Activated T-cell treated with anti-CD3 and anti-CD28 coated beads, Interleukin-2, amount 50 U/mL, for 72 hours (primary cell): ENCODE measurements at places on chromosomes 11 and 22. TPM values are rescaled to one million over a fixed set of nuclear protein-coding genes. Genes with fewer than 3 reads are reported as not detected.
A peak's percentile ranks its signal among the peaks of the same experiment; 100 is the strongest.

The OR51B5 gene
- total RNA-seq = not detected

DNA sequence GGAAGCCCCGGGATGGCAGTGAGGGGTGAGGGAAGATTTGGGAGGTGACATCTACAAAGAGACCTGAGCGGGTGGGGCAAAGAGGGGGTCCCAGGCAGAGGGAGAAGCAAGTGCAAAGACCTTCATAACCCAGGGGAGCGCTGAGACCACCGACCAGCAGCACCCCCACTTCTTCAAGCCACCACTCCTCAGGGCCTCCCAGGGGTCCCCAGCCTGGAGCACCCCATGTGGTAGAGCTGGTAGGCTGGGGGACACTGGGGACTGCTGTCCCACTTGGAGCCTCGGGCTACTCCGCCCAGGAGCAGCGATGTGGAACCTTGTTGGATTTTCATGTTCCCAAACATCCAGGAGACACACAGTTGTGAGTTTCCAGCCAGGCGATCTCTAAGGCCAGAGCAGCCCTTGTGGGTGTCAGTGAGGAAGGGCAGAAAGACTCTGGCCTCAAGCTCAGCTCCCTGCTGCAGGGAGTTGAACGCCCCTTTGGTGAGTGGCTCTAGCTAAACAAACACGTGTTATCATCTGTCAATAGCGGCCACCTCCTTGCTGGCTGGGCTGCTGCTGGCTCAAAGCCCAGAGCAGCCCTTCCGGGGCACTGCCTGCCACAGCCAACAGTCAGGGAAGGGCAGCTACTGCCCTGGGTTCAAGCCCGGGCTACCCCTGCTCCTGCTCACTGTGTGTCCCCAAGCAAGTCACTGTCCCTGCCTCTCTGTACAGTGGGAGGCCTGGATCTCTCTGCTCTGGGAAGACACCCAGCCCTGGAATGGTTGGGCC, 25.7 kb upstream of the CHKA start:
- H3K4me1 ChIP-seq = peaks cover 8% of the 10 kb centered on the region
- no peak overlapping the region for H3K4me3 ChIP-seq
- no peaks in the 10 kb centered on the region for H3K36me3 ChIP-seq
- H3K27me3 ChIP-seq = no peaks in the 10 kb centered on the region
- H3K27ac ChIP-seq = no peak overlapping the region

DNA sequence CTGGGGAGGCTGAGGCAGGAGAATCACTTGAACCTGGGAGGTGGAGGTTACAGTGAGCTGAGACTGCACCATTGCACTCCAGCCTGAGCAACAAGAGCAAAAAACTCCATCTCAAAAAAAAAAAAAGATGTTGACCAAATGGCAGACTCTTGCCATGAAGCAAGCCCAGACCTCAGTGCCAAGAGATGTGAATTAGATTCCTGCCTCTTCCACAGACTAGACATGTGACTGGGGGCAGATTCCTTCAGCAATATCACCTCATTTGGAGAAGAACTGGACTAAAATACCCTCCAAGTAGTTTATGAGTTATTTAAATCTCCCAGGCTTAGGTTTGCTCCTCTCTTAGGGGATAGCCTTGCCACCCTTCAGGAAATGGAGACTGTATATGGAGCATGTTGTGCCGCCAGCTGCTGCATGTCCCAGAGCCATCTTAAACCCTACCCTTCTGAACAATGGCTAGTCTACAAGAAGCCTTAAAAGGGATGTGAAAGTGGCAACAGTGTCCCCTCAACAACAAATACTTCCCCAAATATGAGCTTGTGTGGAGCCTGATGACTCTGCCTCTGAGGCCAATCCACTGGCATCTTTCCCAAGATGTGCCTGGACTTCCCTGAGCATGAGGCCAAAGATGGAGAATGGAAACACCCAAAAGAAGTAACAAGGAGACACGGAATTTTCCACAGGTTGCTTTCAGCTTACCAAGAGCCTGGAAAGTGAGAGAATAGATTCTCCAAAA, 763 bp upstream of the MS4A7 start:
- no peaks in the 10 kb centered on the region for H3K36me3 ChIP-seq
- H3K27ac ChIP-seq = no peak overlapping the region
- DNase-seq = no peak
- H3K27me3 ChIP-seq = peaks cover 36% of the 10 kb centered on the region
- no peaks in the 10 kb centered on the region for H3K4me1 ChIP-seq

GRCh38 chr11:99567334-99567956, 546.7 kb downstream of the CNTN5 start:
- H3K27ac ChIP-seq = no peak overlapping the region
- no peaks in the 10 kb centered on the region for H3K27me3 ChIP-seq
- H3K4me1 ChIP-seq = no peaks in the 10 kb centered on the region
- no peaks in the 10 kb centered on the region for H3K36me3 ChIP-seq
- DNase-seq = no peak

DNA sequence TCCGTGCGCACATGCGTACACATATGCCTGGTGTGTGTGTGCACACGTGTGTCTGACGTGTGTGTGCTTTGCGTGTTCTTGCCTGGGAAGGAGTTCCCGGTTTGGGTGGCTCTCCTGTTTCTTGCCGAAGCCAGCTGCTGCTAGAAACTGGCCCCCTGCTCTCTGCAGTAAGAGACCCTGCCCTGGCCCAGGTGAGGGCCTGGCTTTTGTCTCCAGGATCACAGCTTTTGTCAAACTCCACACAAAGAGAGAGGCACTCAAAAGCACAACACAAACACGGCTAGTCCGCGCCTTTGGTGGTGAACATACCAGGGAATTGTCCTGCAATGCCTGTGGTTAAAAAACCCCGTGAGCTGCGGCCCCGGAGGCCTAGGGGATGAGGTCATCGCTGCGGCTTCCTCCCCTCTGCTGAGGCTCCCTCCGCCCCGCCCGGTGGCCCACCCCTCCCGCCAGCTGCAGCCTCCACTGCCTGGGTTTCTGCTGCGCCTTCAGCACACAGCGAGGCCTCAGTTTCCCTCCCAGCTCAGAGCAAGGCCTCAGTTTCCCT, 88.9 kb downstream of the KCNQ1 start:
- H3K4me1 ChIP-seq = peaks cover 15% of the 10 kb centered on the region
- no peaks in the 10 kb centered on the region for H3K36me3 ChIP-seq
- DNase-seq = peak; percentile 64
- H3K27ac ChIP-seq = no peak overlapping the region
- peak overlapping the region; percentile 1 for H3K4me3 ChIP-seq
- H3K27me3 ChIP-seq = no peaks in the 10 kb centered on the region

The CTNND1 gene
- total RNA-seq = 6.3 TPM

The KIF18A gene
- 26.6 TPM for total RNA-seq

DNA sequence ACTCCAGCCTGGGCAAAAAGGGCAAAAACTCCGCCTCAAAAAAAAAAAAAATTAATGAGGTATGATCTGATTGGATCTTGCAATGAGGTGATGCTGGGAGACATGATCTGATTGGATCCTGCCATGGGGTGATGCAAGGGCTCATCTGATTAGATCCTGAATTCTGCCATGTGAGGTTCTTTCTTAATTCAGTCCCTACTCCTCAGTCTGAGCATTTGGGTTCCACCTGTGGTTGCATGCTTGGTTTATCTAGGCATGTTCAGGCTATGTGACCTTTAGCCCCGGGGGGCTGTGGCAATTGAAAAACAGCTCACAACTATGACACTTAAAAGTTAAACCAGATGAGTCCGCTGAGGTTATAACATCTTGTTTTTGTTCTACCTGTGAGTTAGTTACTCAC, 4.8 kb upstream of the TRIM6 start:
- H3K27ac ChIP-seq = no peak overlapping the region
- no peak overlapping the region for H3K4me3 ChIP-seq
- peaks cover 6% of the 10 kb centered on the region for H3K4me1 ChIP-seq
- no peak for DNase-seq
- no peaks in the 10 kb centered on the region for H3K36me3 ChIP-seq
- peaks cover 2% of the 10 kb centered on the region for H3K27me3 ChIP-seq

- no peaks in the 10 kb centered on the region for H3K4me1 ChIP-seq
- DNase-seq = no peak
- H3K4me3 ChIP-seq = no peak overlapping the region
- H3K27me3 ChIP-seq = no peaks in the 10 kb centered on the region
Observed at GRCh38 chr22:31055635-31056159, 25.4 kb upstream of the SMTN start.

The NPAS4 gene
- total RNA-seq = not detected

DNA sequence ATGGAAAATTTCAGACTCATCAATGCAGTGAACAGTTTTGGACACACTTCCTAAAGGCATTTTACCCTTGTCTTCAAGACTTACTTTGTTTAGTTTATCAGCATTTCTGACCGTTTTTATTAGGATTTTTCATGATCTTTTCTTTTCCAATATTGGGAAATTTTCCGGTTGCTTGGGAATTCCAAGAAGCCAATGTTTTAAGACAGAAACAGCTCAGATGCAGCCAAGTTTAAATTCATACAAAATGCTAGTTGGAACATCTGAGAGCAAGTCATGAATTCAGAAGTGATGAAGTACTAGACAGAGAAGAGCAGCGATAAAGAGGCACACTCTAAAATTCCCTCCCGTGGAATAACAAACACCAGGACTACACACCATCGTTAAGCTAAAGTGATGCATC, 68.6 kb downstream of the RAB38 start:
- H3K4me1 ChIP-seq = no peaks in the 10 kb centered on the region
- H3K27ac ChIP-seq = no peak overlapping the region
- DNase-seq = no peak
- no peak overlapping the region for H3K4me3 ChIP-seq
- peaks cover 2% of the 10 kb centered on the region for H3K36me3 ChIP-seq

The RASL10A gene
- not detected for total RNA-seq

The OSBP2 gene
- 7.2 TPM for total RNA-seq

GRCh38 chr11:102733232-102733875, 8.6 kb upstream of the MMP8 start:
- no peak overlapping the region for H3K4me3 ChIP-seq
- DNase-seq = peak; percentile 72
- no peaks in the 10 kb centered on the region for H3K27me3 ChIP-seq
- H3K27ac ChIP-seq = no peak overlapping the region

DNA sequence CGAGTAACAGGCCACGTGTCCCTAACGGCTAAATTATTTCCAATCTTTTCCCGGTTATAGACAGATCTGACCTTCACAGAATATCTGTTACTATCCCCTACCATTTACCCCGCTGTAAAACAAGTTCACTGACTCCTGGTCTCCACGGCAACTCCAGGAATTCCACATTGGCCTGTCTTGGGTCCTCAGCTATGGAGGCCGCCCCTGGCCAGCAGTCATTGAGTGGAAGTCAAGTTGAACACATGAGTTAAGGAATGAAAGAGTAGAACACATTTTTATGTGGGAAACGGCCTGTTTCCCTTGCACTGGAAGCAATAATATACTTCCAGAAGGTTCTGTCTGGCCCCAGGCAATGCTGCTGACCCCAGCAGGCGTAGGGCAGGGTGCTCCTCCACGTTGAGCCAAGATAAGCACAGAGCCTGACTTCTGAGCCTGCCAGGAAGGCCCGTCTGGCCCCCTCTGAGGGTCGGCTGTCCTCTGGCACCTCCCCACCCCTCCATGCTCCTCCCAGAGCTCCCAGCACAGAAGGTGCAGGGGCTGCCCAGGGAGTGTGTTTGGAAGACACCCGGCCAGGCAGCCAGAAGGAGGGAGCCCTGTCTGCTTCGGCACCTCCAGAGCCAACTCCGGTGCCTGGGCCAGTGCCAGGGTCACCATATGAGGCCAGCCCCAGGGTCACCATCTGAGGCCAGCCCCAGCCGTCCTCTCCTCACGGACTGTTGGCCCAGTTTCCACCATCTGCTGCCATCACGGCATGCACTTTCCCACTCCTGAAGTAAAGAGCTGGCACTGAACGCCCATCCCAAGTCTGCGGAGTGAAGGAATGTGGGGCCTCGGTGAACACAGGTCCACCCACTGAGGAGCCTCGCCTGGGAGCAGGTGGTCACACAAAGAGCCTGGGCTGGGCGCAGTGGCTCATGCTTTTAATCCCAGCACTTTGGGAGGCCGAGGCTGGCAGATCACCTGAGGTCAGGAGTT, 813.2 kb downstream of the BRD1 start:
- no peak overlapping the region for H3K27ac ChIP-seq
- no peaks in the 10 kb centered on the region for H3K4me1 ChIP-seq
- H3K4me3 ChIP-seq = no peak overlapping the region
- no peak for DNase-seq
- no peaks in the 10 kb centered on the region for H3K36me3 ChIP-seq

GRCh38 chr22:28237112-28237511, 318.1 kb upstream of the PITPNB start:
- no peaks in the 10 kb centered on the region for H3K27me3 ChIP-seq
- H3K36me3 ChIP-seq = no peaks in the 10 kb centered on the region
- H3K4me3 ChIP-seq = no peak overlapping the region
- no peak overlapping the region for H3K27ac ChIP-seq
- no peak for DNase-seq

- no peaks in the 10 kb centered on the region for H3K36me3 ChIP-seq
- DNase-seq = no peak
- no peaks in the 10 kb centered on the region for H3K4me1 ChIP-seq
Observed at GRCh38 chr11:80816966-80817365, 1376.1 kb upstream of the TENM4 start.

The MYO7A gene
- 0.42 TPM for total RNA-seq

DNA sequence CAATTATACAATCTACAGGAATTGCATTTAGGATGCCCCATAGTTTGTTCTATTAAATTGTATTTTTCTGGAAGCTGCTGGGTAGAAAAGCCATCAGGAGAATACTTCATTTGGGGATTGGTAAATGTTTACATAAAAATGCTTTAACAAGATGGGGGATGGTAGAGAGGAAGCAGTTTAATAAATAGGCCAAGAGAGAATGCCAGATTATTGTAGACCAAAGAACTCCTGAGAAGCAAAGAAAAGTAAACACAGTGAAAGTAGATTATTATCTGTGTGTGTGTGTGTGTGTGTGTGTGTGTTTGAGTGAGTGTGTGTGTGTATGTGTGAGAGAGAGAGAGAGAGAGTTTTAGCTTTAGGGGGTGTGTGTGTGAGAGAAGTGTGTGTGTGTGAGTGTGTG, 820.4 kb upstream of the CCDC90B start:
- no peak overlapping the region for H3K27ac ChIP-seq
- no peak for DNase-seq
- no peaks in the 10 kb centered on the region for H3K27me3 ChIP-seq
- H3K4me1 ChIP-seq = no peaks in the 10 kb centered on the region
- no peaks in the 10 kb centered on the region for H3K36me3 ChIP-seq

The FGF4 gene
- not detected for total RNA-seq

The TMEM25 gene
- total RNA-seq = 18.6 TPM

The MACROD1 gene
- total RNA-seq = 17.4 TPM

The MS4A6E gene
- not detected for total RNA-seq

- no peaks in the 10 kb centered on the region for H3K4me1 ChIP-seq
- peaks cover 19% of the 10 kb centered on the region for H3K27me3 ChIP-seq
- DNase-seq = no peak
- peaks cover 2% of the 10 kb centered on the region for H3K36me3 ChIP-seq
- H3K27ac ChIP-seq = no peak overlapping the region
Observed at GRCh38 chr11:69227271-69227670, 66.7 kb upstream of the MYEOV start.

- H3K4me1 ChIP-seq = peaks cover 47% of the 10 kb centered on the region
- DNase-seq = no peak
- H3K27ac ChIP-seq = peak overlapping the region; percentile 79
- H3K27me3 ChIP-seq = no peaks in the 10 kb centered on the region
- H3K36me3 ChIP-seq = no peaks in the 10 kb centered on the region
Observed at GRCh38 chr22:40076702-40077645, 82.2 kb downstream of the FAM83F start.

The KCNC1 gene
- not detected for total RNA-seq
